Stimulated activated CD8-positive, alpha-beta memory T cell treated with anti-CD3 and anti-CD28 coated beads, Interleukin-12 subunit alpha, Interleukin-12 subunit beta, amount 100 ng/mL, for 4 hours (primary cell): ENCODE measurements at places on chromosomes 6 and 20.

DNA sequence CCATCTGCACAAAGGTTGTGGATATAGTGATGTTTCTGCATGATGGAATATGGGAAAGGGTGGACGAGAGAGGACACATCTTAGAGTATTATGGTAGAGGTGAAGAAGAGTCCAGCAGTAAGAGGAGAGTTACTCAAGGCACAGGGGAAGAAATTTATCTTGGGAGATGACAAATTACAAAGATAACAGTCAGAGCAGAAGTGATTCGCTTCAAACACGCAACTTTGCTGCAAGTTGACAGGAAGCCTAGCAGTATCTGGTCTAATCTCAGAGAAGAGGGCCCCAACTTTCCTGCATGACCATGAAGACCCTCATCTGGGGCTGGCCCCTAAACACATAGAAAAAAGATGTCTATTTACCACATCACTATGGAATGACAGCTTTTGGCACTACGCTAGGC is 1.2 kb upstream of the CALHM6 start:
- DNase-seq: no peak

DNA sequence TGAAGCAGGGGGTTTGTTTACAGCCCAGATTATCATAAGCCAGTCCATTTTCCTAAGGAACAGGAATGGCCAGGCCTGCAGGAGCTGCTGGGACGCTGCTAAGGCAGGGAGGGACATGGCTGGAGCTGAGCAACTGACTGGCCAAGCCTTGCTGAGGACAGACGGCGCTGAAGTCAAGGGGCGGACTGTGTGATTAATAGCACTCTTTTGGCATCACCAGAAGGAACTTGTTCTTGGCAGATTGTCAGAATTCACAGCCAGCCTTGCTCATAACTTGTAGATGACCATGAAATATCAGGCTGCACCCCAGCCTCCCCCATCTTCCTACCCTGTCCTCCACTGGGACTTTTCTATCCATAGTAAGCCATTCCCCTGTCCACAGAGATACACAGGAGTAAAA is 218.8 kb upstream of the RNF24 start:
- no peak for DNase-seq

GRCh38 chr6:158474961-158475343 is 84.9 kb upstream of the TMEM181 start:
- DNase-seq: no peak

GRCh38 chr6:166587631-166588413 is 1.3 kb upstream of the RAMACL start:
- DNase-seq: no peak

DNA sequence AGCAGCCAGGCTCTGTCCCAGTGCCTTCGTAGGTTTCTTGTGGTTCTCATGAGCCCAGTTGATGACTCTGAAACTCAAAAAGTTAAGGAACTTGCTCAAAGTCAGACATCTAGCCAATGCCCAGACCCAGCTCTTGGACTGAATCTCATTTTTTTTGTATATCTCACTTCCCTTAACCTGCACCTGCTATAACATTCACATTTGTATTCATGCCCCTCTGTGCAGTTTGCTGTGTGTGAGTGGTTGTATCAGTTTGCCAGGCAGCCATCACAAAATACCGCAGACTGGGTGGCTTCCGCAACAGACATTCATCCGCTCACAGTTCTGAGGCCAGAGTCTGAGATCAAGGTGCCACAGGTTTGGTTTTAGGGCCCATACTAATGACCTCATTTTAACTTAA is 49.9 kb downstream of the IPCEF1 start:
- DNase-seq: no peak

GRCh38 chr6:36786055-36786675 is 53.1 kb downstream of the CPNE5 start:
- DNase-seq: no peak

DNA sequence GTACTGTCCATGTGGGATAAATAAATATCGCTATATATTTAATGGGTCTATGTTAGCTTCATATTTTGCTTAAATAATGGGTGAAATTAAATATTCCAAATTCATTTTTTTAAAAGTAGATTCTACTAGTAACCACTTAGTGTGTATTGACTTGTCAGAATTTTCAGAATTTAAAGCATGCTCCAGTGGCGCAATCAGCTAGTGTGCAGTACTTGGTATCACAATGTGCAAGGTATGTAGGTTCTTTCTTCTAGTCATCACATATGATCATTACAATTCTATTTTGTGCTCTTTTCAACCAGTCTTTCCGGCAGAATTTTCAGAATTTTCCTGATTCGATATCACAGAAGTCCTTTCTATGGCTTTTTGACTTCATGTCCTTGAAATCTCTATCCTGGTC is 32.6 kb downstream of the PDE7B start:
- DNase-seq: no peak

DNA sequence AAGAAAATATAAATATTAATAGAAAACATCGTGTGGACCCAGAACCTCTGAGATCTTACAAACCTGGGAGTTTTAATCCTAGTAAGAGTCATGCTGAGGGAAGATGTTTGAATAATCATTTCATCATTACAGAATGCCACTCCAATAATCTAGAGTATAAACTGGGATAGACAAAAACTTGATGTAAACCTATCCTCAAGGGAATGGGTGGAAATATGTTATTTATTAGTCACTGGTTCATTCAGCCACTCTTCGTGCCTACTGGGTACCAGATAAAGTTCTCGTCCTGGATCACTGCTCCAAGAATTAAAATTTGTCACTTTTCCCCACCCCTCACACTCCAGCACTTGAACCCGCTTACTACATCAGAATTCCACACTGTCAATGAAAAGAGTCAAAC is 7.7 kb downstream of the HLA-B start:
- no peak for DNase-seq
